ENCODE measurements at places on chromosomes 7 and 10.

- DNase-seq: no peak
Observed at GRCh38 chr10:32141018-32141807, 85.0 kb upstream of the KIF5B start.

DNA sequence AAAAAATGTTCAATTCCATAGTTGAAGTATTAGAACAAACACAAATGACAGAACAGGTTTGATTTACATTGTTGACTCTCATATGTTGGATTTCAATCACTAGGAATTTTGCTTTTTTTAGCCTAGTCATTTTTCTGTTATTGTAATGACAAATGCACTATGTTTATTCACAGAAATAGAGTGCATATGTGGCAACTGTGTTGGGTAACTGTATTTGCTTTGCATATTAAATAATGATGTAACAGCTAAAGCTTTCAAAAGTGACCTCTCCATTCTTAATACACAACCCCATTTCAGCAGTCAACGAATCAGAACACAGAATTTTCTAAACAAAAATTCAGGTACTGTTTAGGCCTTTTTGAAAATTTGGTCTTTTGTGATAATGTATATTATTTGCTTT, 54.0 kb upstream of the SLC26A5 start:
- no peak for DNase-seq

- no peak for DNase-seq
Observed at GRCh38 chr10:97456034-97456685, 10.2 kb downstream of the ZDHHC16 start.

GRCh38 chr10:123562387-123562786, 103.8 kb upstream of the GPR26 start:
- DNase-seq: no peak

DNA sequence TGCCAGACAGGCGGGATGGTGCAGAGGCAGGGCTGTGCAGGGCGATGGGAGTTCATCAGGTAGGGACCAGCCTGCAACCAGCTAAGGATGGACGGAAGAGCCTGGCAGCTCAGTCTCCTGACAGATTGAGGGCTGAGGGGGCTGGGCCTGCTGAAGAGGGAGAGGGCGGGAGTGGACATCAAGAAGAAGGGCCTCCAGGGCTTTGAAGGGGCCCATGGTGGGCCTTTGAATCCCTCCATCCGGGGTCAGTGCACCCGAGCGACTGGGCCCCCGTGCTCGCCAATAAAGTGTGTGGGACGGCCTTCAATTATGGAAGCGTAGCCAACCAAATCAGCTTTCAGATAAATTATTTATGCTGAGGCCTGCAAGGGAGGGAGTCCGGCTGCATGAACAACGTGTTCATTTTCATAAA, 431.2 kb downstream of the RPS24 start:
- DNase-seq: peak; percentile 30

DNA sequence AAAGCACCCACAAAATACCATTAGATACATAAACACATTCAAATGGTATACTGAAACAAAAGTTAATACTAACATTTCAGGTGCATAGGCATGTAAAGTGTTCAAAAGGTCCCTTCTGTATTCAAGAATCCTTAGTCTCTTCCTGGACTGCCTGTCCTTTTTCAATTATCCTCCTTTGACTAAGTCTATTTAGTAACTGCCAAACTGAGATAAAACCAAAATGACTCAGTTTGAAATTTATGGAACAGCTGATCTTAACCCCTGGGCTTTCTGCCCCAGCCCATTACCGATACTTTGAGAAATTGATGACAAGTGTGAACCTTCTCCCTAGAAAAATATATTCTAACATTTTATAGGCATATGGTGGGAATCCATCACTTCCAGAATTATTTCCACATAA, 5.4 kb downstream of the EPC1 start:
- no peak for DNase-seq

GRCh38 chr10:79923145-79923544, 25.8 kb downstream of the SFTPD start:
- DNase-seq: no peak

DNA sequence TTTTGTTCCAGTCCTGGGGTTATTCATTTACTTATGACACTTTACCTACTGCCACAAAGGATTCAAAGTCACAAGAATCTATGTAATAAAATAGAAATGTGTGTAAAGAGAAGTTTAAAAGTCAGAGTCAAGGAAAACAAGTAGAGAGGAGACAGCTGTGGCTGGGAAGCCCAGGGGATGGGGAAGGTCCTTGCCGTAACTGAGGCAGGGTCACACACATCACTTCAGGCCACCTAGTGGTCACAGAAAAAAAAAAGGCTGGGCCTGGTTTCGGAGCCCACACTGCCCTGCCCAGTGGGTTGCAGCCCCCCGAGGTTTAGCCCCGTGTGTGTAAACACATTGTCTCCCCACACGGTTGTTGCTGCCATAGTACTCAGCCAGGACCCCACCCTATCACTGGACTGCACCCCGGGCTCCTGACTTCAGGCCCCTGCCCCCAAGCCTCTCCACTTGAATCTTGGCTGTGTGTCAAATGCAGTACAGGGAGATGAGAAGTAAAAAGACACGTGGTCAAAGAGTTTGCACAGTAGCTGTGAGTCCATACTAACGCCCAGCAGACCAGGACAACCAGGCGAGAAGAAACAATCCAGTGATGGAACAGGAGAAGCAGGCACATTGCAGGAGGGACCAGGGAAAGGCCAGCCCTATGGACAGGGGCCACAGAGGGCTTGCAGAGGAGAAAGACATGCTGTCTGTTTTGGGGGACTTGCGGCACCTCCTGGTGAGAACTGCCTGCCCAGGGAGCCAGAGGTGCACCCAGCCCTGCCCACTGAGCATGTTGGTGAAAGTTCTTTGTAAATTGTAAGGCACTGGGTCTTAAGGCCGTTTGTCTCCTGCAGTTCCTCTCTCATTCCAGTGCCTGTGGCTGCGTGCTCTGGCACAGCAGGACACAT, 91.4 kb upstream of the MACROH2A2 start:
- peak; percentile 23 for DNase-seq

Data from SJSA1 (cell line).